ENCODE measurements at places on chromosomes 6 and 20. TPM values are rescaled to one million over a fixed set of nuclear protein-coding genes. Genes with fewer than 3 reads are reported as not detected.

Gene RAET1G
- total RNA-seq: not detected

Gene KCNK5
- 2.3 TPM for total RNA-seq

Gene MAD2L1BP
- 31.8 TPM for total RNA-seq

Gene EPB41L1
- total RNA-seq: 35.6 TPM

Gene KHDC1L
- not detected for total RNA-seq

Gene PGC
- not detected for total RNA-seq

GRCh38 chr6:131876545-131876944 is 68.7 kb downstream of the ENPP1 start:
- no peaks in the 10 kb centered on the region for H3K4me1 ChIP-seq
- no peak overlapping the region for H3K4me3 ChIP-seq
- no peaks in the 10 kb centered on the region for H3K36me3 ChIP-seq

DNA sequence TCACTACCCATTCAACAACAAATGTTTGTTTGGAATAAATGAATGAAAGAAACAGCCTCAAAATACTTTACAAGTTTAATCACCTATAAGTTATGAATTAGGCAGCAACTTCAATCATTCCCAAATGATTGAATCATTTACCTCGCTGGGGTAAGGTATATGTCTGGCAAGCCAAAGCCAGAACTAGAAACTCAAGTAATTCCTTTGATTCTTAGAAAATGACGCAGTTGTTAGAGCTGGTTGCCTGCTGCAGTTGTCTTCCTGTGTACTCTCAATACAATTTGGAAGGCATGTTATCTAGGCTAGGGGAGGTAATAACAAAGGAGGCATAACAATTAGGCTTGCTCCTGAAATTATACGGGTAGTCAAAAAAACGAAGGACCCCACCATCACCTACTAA is 160.6 kb downstream of the ATXN1 start:
- peaks cover 7% of the 10 kb centered on the region for H3K4me1 ChIP-seq
- H3K27me3 ChIP-seq: no peaks in the 10 kb centered on the region
- H3K36me3 ChIP-seq: peaks cover 11% of the 10 kb centered on the region
- no peak overlapping the region for H3K4me3 ChIP-seq
- DNase-seq: no peak

GRCh38 chr6:106279179-106279578 is 46.4 kb downstream of the ATG5 start:
- no peak overlapping the region for H3K27ac ChIP-seq
- no peak overlapping the region for H3K4me3 ChIP-seq
- H3K27me3 ChIP-seq: no peaks in the 10 kb centered on the region
- DNase-seq: no peak
- H3K36me3 ChIP-seq: peaks cover 11% of the 10 kb centered on the region

DNA sequence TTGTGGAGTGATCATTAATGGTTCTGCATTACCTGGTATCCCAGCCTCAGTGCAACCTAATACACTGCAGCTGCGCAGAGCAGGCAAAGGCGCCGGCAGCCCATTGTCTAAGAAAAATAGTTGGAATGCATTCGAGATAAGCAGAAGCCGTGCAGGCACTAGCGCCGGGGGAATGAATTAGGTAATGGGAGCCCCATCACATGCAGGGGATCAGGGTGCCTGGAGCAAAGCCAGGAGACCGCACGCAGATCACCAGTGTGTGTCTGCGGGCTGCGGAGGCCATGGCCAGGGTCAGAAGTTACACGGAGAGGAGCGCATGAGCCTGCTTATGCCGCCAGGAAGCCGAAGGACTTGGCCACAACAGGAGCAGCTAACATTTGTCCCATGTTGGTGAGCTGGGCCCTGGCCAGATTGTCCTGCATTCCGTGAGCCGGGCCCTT is 156.8 kb downstream of the DLL1 start:
- H3K4me3 ChIP-seq: peak overlapping the region; percentile 24
- DNase-seq: peak; percentile 50
- peaks cover 1% of the 10 kb centered on the region for H3K36me3 ChIP-seq

GRCh38 chr20:44027343-44028002 is 112.8 kb downstream of the TOX2 start:
- no peaks in the 10 kb centered on the region for H3K4me1 ChIP-seq
- no peaks in the 10 kb centered on the region for H3K36me3 ChIP-seq
- no peak overlapping the region for H3K4me3 ChIP-seq
- no peak overlapping the region for H3K27ac ChIP-seq
- peaks cover 33% of the 10 kb centered on the region for H3K27me3 ChIP-seq
- no peak for DNase-seq

GRCh38 chr6:139636391-139636790 is 261.9 kb upstream of the CITED2 start:
- no peak for DNase-seq
- peaks cover 8% of the 10 kb centered on the region for H3K4me1 ChIP-seq
- no peak overlapping the region for H3K27ac ChIP-seq
- H3K4me3 ChIP-seq: no peak overlapping the region
- no peaks in the 10 kb centered on the region for H3K36me3 ChIP-seq

DNA sequence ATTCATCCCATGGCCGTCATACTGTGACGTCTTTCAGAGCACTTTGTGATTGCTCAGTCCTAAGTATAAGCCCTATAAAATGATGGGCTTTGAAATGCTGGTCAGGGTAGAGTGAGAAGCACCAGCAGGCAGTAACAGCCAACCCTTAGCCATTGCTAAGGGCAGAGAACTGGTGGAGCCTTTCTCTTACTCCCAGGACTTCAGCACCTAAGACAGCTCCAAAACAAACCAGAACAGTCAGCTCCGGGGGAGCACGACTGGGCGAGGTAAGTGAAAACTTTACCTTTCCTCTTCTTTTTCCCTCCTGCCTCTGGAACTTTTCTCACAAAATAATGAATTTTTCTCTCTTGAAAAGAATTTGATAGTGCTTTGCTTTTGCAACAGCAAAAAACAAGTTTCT is at the start of gene VIP:
Gene VIP (plus strand): TSS at position 104 of the 400 bp plus-strand sequence. CDS start 1,381 bp downstream, outside the sequence.
- no peak within 1 kb of the TSS for H3K4me3 ChIP-seq
- H3K27me3 ChIP-seq: no peaks in the 10 kb centered on the region
- DNase-seq: peak; percentile 28
- H3K27ac ChIP-seq: no peak within 1 kb of the TSS

DNA sequence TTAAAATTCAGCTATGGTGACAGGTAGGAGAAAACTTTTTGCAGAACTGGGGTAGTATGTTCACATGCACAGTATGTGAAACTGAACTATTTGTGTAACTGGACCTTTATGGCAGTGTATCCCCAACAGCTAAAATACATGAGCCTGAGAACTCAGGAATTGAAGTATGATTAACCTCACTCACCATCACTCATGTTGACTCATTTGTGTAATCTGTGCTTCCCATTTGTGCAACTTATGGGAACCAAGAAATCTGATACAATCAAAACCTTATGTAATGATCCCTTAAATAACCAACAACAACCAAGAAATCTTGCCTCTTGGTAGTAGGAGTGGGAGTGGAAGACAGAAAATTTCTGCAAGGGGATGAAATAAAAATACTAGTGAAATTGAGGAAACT is 674.9 kb downstream of the HDGFL1 start:
- H3K27me3 ChIP-seq: no peaks in the 10 kb centered on the region
- H3K4me3 ChIP-seq: no peak overlapping the region
- H3K36me3 ChIP-seq: no peaks in the 10 kb centered on the region
- peaks cover 2% of the 10 kb centered on the region for H3K4me1 ChIP-seq

- no peak overlapping the region for H3K4me3 ChIP-seq
- no peaks in the 10 kb centered on the region for H3K27me3 ChIP-seq
- no peak overlapping the region for H3K27ac ChIP-seq
- H3K36me3 ChIP-seq: no peaks in the 10 kb centered on the region
- H3K4me1 ChIP-seq: no peaks in the 10 kb centered on the region
These were observed 148.5 kb downstream of the KIF6 start for GRCh38 chr6:39576556-39577303.
